ENCODE measurements at places on chromosomes 13 and 19.

DNA sequence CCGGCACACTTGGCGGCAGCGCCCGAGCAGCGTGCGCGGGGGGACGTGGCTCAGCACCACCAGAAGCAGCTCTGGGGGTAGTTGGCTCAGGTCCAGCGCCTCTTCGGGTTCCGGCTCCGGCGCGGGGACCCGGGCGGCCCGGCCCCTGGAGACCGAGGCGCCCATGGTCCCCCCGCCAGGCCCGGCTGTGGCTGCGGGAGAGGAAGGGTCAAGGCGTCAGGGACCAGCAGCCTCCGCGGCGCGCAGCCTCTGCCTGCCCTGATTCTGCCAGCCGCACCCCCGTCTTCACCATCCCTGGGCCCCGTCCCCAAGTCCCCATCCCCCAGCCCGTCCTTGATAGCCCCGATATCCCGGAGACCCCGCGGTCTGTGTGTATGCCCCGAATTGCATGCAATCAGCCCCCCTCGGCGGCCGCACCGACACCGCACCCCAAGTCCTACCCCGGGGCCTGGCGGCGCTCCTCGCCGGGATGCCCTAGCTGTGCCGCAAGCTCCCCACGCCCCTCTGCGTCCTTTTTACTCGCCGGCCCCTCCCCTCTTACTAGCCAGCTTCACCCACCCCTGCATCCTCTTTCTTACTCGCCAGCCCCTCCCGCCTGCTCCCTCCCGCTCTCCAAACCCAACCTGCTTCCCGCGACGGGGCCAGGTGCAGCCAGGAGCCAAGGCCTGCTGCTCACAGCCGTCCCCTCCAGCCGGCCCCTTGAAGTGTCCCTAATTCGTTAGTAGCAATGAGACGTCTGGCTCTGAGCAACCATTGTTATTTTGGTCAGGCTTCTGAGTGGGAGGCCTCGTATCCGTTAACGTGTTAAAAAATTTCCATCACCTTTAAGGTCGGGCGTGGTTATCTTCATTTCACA lies at the start of gene FBXO27:
Gene FBXO27, minus strand, starts transcription at position 487 of the 856 bp plus-strand sequence. Its CDS starts 322 bp downstream, at position 165.
- no peak for DNase-seq

DNA sequence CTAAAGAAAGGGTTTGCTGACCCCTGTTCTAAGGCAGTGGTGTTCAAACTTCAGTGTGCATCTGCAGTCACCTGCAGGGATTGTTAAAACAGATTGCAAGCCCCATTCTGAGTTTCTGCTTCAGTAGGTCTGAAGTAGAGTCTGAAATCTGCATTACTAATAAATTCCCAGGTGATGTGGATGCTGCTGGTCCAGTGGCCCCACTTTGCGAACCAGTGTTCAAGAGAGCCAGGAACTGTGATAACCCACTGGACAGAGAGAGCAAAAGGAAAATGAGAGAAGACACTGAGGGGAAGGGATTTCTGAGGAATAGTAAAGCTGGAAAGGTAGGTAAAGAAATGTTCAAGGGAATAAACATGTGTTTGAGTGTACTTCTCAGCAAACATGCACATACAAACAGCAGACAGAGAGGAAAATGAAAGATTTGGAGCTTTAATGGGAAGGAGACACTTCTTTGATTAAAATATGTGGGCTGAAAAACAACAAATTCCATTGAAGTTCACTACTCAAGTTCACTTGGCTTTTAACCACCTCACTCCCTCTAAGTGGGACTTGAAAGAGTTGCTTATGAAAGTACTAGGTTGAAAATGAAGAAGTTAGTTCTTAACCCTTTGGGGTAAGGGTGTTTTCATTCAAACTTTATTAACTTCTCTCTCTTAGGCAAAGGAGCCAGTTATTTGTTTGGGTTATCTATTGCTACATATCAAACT lies 26.4 kb upstream of the FAM216B start:
- no peak for DNase-seq

- DNase-seq: no peak
Observed at GRCh38 chr19:38946229-38947010, 15.7 kb downstream of the MRPS12 start.

GRCh38 chr19:39192846-39193245 lies 3.9 kb upstream of the NCCRP1 start:
- no peak for DNase-seq

DNA sequence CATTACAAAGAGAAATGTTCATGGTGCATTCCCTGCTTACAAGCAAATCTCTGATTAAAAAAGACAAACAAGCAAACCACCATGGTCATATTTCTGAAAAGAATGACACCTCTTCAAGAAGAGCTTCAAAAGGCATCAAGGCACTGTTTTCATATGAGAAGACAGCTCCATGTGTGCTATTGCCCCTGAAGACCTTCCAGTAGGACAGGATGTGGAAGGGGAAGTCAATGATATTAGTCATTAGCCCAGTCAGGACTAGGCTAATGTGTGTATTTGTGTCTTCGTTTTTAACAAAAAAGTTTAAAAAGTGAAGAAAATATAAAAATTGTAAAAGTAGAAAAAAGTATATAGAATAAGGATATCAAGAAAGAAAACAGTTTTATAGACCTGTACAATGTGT lies 534.7 kb upstream of the ARGLU1 start:
- DNase-seq: no peak

DNA sequence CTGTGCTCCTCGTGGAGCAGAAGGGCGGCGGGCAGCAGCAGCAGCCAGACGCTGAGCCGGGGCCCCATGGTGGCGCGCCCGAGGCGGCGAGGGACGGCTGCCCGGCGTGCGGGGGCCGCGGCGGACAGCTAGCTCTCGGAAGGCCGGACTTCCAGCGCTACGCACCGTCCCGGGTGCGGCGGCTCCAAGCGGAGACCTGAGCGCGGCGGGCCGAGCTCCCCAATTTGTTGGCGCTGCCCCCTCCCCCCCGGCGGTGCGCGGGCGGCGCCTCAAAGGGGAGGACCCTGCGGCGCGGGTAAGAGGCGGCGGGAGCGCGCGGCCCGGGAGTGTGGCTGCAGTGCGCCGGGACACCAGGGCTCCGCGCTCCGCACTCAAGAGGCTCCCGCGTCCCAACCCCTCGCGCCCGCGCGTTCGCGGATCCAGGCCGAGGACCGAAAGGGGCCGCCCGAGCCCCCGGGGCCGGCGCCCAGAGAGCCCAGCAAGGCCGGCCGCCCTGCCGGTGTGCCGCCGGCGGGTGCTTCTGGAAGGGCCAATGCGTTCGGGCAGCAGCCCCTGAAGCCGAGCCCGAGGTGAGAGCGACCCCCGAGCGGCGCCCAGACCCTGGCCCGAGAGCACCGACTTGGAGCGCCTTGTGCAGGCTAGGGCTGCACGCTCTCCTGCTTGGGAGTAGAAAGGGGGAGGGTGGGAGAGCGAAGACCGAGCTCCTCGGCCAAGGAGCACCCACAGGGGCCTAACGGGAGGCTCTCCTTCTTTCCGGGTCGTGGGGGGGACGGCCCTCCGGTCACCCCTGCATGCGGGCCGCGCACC lies at the start of the genes COL4A1 and COL4A2:
Gene COL4A1, minus strand, starts transcription at position 198 of the 807 bp plus-strand sequence. Its CDS starts 130 bp downstream, at position 68.
Gene COL4A2, plus strand, starts transcription at position 325 of the 807 bp plus-strand sequence. CDS start 620 bp downstream, outside the sequence.
- peak; percentile 61 for DNase-seq

- peak; percentile 82 for DNase-seq
Observed at GRCh38 chr13:104586051-104586746, 1520.0 kb upstream of the SLC10A2 start.

DNA sequence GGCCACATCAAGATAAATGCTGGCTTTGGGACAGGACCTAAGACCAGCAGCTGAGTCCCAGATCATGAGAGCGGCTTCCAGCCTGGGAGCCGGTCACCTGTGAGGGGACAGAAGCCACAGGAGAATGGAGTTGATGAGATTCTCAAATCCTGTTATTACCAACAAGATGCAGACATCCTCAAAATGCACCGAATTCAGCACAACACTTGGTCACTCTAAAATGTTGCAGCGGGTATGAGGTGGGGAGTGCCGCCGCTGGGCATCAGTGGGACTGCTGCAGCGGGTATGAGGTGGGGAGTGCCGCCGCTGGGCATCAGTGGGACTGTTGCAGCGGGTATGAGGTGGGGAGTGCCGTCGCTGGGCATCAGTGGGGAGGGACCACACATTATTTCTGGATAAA lies 21.2 kb downstream of the RANBP3 start:
- no peak for DNase-seq

- no peak for DNase-seq
Observed at GRCh38 chr13:103250071-103250470, 183.9 kb upstream of the SLC10A2 start.

- DNase-seq: no peak
Observed at GRCh38 chr13:69180034-69180433, 927.6 kb upstream of the ATXN8OS start.

- DNase-seq: no peak
Observed at GRCh38 chr19:13064092-13064489, 38.6 kb downstream of the LYL1 start.

- DNase-seq: no peak
Observed at GRCh38 chr19:9610484-9611113, 10.4 kb downstream of the ZNF561 start.

GRCh38 chr13:46620471-46620870 lies 67.5 kb downstream of the LRCH1 start:
- no peak for DNase-seq

- no peak for DNase-seq
Observed at GRCh38 chr13:49346460-49346859, 97.4 kb downstream of the CAB39L start.

DNA sequence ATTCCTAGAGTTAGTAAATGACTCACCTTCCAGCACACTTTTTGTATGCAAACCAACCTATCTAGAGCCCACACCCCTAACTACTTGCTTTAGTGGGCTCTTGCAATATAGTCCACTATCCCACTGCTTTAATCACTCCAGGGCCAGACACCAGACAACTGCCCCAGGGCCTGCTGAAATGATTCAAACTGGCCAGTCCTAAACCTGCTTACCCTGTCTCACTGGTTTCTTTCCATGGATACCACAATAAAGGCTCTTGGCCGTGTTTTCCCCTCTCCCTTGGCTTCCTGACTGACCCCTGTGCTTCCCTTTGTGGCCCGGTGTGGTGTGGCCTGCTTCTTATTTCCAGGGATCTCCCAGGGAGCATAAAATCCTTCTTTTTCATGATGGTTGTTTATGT lies 14.6 kb downstream of the HS6ST3 start:
- no peak for DNase-seq

- DNase-seq: no peak
Observed at GRCh38 chr19:447816-448560, 12.8 kb downstream of the SHC2 start.

DNA sequence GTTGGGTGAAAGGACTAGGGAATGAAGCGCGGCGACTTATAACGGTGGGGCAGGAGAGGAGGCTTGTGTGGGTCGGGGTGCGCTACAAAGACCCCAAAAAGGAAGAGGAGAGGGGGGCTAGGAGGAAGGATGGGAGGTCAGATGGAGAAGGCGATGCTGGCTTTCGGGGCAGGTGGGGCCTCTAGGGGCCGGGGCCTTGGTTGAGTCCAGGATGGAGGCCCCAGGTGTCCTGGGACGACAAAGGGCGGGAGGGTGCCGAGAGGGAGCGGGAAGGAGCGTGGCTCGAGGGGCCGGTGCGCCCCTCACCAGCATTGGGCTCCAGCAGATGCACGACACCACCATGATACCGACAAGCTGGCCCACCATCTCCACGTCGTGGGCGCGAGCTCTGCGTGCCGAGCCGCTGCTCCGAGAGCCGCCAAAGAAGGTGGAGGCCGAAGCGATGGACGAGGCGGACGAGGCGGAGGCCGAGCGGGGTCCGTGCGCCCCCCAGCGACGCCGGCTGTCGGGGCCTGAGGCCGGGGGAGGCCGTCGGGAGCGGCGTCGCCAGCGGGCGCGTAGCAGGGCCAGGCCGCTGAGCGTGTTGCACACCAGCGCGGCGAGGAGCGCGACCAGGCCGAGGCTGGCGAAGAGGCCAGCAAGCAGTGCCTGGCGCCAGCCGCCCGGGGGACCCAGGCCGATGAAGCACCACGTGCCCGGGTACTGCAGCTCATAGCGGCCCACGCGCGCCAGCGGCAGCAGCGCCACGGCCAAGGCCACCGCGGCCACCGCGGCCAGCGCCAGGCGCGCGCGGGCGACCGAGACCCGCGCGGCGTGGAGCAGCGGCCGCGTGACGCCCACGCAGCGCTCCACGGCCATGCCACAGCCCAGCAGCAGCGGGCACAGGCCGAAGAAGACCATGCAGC lies 1.8 kb downstream of the PTGER1 start:
- no peak for DNase-seq
